WERI-Rb-1 (cell line): ENCODE measurements at places on chromosomes 5 and 9.

- no peak for DNase-seq
Measured at GRCh38 chr5:96975656-96976055, 39.8 kb downstream of the LNPEP start.

DNA sequence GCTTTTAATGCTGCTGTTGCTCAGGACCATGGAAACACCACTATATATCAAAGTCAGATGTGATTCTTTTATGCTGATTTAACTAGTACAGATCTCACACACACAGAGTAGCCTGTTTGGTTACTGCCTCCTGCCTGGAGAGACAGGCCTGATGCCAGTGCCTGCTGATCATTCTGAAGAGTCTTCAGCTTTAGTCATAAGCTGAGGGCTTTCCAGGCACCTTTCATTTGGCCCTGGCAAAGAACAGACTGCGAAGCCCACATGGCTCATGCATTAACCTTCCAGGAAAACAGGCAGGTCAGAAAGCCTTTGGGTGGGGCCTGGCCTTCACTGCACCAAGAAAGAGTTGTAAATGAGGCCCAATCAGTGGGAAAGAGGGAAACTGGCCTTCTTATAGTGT lies 144.7 kb downstream of the SAXO1 start:
- DNase-seq, result no peak

DNA sequence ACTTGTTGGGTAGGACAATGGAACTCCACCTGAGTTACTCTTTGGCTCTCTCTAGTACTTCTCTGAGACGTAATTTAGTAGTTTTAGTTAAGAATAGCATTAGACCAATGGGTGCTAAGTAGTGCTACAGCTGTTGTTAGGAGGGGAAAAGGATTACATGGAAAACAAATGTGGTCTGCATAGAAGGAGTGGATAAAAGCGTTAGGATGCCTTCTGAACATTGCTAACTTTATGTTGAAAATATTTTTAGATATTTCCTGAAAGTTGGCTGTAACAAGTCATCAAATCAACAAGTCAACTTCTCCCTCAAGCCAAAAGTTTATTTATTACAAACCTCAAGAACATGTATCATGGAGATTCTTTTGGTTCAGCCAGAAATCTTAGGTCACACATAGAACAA lies 409.5 kb upstream of the MEF2C start:
- DNase-seq, result no peak

- no peak for DNase-seq
Measured at GRCh38 chr5:78776637-78777036, 128.1 kb upstream of the LHFPL2 start.

DNA sequence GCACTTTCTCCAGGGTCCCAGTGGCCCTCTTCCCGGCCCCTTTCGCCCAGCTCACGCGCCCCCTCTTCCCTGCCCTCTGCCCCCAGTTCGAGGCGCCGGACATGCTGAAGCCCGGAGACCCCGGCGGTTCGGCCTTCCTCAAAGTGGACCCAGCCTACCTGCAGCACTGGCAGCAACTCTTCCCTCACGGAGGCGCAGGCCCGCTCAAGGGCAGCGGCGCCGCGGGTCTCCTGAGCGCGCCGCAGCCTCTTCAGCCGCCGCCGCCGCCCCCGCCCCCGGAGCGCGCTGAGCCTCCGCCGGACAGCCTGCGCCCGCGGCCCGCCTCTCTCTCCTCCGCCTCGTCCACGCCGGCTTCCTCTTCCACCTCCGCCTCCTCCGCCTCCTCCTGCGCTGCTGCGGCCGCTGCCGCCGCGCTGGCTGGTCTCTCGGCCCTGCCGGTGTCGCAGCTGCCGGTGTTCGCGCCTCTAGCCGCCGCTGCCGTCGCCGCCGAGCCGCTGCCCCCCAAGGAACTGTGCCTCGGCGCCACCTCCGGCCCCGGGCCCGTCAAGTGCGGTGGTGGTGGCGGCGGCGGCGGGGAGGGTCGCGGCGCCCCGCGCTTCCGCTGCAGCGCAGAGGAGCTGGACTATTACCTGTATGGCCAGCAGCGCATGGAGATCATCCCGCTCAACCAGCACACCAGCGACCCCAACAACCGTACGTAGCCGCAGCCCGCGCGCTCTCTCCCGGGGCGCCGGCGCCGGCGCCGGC lies 1.0 kb downstream of the PRDM6 start:
- DNase-seq, result peak; percentile 35

DNA sequence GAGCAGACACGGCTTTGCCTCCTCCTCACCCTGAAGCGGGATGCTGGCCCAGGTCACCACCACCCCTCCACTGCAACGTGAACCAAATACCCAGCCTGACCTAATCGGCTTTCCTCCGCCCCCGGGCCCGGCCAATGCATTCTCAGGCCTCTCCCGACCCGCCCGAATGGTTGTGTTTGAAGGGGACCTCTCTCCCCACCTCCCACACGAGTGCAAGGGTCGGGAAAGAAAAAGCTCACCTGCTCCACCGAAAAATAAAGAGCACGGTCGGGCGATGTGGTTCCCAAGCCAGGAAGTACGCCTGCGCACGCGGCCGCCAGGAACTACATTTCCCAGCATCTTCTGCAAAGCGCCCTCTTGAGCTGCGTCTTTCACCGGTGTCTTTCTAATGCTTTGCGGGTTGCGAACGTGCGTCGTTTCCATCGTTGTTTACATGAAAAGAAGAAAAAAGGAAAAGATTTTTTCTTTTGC lies at the start of gene ZNF883:
Gene ZNF883 (minus strand): TSS at position 282 of the 471 bp plus-strand sequence.
- peak; percentile 85 for DNase-seq

GRCh38 chr9:68887232-68887631 lies 126.7 kb downstream of the PRKACG start:
- no peak for DNase-seq

DNA sequence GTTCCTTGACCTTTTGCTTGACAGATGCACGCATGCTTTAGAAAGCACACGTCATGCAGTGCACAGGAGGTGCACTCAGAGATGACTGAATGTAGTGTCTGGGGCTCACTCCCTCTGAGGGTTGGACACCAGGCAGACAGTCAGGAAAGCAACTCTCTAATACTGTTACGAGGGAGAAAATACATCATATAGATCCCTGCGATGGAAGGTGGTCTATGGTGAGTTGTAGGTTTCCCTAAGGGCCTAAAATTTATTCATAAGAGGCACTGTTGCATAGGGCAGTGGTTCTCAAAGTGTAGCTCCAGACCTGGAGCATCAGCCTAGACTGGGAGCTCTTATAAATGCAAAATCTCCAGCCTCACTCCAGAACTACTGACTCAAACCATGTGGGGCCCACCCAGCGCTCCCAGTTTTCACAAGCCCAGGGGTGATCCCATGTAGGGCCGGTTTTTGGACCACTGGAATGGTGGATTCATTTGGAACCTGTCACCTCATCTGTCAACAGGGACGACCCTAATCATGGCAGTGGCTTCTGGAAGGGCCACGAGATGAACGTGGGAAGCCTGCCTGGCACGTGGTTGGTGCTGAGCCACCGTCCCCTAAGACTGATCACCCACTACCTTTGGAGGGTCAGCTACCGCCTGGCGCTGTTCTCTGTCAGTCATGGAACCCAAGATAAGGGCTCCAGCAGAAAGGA lies 16.8 kb upstream of the PHF19 start:
- no peak for DNase-seq

- DNase-seq, result peak; percentile 55
Measured at GRCh38 chr5:98769210-98769958, 4.1 kb upstream of the RGMB start.

- DNase-seq, result peak; percentile 54
Measured at GRCh38 chr9:121783521-121784507, 132.4 kb downstream of the DAB2IP start.

GRCh38 chr5:23084815-23085214 lies 231.7 kb upstream of the CDH12 start:
- no peak for DNase-seq

GRCh38 chr9:133641396-133641655 lies 5.2 kb downstream of the DBH start:
- DNase-seq, result no peak

- DNase-seq, result no peak
Measured at GRCh38 chr5:116681334-116682013, 106.9 kb upstream of the SEMA6A start.

DNA sequence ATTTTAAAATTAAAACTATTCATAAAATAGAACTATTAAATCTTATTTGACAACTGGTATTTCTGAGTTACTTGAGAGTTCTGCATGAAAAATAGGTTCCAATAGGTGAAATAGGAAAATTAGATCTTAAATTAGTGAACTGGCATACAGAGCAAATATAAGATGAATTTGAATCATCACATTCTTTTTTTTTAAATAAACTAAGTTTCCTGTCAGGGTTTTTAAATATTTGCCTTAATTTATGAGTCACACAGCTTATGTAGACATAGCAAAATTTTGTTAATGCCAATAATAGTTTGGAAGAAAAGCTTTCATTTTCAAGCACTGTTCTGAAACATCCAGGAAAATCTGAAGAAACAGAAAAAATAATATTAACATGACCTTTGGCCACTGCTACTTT lies 311.7 kb upstream of the HAPLN1 start:
- DNase-seq, result no peak

GRCh38 chr5:10366310-10367272 lies 13.1 kb downstream of the MARCHF6 start:
- no peak for DNase-seq

DNA sequence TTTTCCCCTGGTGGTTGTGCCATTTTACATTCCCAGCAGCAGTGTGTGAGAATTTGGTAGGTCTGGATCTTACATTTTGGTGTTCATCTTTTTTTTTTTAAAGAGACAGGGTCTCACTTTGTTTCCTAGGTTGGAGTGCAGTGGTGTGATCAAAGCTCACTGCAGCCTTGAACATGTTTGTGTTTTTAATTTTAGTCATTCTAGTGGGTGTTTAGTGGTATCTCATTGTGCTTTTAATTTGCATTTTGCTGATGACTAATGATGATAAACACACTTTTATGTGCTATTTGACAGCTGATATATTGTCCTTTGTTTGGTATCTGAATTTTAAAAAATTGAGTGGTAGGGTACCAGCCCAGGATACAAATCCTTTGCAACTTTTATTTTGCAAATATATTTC lies 53.4 kb upstream of the POMT1 start:
- no peak for DNase-seq

DNA sequence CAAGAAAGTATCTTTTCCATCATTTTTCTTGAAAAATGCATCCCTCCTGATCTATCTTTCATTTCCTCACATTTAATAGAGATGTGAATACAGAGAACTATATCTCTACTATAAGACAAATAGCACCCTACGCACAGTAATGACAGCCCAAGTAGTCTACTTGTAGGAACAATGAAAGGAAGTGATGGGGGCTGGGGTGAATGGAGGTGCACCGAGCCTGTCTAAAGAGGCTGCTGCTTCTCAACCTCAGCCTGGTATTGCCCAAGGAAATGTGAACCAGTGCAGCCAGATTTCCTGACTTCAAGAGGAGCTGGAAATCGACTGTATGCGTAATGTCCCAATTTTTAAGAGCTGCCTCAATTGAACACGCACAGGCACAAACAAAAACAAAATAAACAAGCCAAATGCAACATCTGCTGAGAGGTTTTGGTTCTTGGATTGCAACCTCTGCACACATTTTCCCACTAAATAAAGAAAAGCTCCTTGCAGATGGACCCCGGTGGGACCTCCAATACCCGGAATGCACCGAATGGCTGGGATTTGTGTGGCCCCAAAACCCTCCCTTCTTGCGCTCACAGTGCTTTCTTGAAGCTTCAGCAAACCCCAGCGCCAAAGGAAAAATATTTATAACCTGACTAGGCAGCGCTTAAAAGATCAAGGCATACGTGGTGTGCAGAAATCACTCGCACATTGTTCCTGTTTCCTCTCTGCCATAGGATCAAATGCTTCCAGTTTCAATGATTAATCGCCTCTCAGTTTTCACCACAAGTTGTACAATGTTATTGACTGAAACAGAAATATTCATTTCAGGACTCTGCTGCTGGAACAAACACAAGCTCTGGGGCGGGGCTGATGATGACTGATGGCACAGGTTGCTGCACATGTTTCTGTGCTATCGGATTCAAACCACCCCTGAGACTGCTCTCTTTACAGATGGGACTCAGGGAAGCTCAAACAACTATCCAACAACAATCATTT lies 68.3 kb downstream of the KCNIP1 start:
- DNase-seq, result no peak

DNA sequence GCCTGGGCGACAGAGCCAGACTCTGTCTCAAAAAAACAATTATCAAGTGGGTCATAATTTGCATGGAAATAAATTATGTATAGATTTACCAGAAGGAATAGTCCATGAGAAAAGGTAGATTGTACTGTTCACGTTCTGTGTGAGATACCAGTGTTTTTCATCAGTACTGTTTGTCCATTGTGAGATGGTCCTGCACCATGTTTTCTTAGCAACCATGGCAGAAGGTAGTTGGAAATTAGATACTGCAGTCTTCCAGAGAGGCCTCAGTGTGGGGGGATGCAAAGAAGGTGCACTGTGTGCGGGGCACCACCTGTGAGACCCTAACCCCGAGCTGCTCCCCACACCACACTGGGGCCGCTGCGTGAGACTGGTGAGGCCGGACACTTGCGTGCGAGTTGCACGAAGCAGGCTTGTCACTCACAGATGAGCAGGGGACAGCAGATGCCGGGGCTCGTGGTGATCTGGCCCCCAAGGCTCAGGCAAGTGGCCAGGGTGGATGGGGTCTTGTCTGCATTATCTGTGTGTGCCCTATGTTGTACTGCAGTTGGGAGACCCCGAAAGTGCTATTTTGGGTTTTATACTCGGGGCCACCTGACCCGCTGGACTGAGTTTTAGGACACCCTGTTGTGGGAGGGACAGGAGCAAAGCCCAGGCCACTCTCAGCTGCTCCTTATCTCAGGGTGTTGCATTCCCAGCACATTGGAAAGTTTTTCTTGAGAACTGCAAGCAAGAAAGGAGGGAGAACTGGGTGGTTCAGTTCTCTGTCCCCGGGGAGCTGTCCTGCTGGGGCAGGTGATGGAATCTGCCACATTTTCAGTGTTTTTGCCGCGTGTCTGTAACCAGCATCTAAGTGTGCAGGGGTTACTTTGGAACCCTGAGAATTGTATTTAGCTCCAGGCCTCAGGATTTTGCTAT lies 61.9 kb downstream of the EHMT1 start:
- DNase-seq, result no peak

DNA sequence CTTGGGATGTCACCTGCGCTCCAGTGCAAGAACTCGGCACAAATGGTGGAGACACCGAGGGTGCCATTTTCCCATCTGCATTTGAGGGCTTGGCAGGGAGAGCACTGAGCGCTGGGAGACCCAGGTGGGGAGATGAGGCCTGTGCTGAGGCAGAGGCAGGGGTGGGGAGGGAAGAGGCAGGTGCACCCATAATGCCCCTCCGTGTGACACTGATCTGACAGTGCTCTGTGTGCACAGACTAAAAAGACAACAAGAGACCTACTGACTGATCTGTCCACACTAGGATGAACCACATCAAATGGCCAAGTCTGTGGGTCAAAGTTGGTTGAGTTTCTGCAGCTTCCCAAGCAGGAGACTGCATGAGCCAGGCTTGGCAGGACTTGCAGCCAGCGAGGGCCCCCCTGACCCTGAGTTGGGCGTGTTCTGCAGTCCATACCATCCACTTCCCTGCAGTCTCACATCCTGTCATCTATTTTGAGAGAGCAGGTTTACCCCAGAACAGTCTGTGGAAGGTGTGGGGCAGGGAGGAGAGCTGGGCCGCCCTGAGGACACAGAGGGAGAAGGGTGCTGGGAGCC lies 41.9 kb downstream of the NEK6 start:
- DNase-seq, result no peak

- peak; percentile 6 for DNase-seq
Measured at GRCh38 chr5:135236228-135236907, 162.7 kb downstream of the MACROH2A1 start.
